ENCODE measurements at places on chromosomes 16 and 17.

GRCh38 chr16:57628008-57628781 is at the start of gene ADGRG1:
TSS of gene ADGRG1 (plus strand) at chr16:57628630. CDS start at chr16:57650288, 21,658 bp downstream.
- peak; percentile 30 for DNase-seq

- DNase-seq: no peak
These were observed 94.8 kb downstream of the TNFRSF13B start for GRCh38 chr17:16877099-16877498.

DNA sequence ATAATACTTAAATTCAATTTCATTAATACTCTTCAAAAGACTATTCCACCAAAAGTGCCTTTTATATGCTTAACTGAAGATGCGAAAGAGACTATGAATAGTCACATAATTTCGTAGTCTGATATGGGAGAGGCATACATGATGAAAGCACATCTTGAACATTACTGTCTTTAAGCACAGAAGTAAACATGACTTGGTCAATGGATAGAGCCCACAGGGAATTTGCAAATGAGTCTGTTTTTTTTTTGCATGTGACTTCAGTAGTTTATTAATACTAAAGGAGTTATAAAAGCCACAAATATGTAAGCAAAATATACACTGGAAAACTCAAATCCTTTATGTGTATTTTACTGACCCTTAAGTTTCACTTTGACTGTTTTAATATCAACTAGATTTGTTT is 15.9 kb downstream of the ADPRM start:
- no peak for DNase-seq

- no peak for DNase-seq
These were observed 250.8 kb downstream of the STX8 start for GRCh38 chr17:9324864-9325263.

GRCh38 chr16:82016964-82017363 is 5.7 kb upstream of the SDR42E1 start:
- DNase-seq: no peak

- no peak for DNase-seq
These were observed 2.6 kb upstream of the AATF start for GRCh38 chr17:36945959-36946725.

DNA sequence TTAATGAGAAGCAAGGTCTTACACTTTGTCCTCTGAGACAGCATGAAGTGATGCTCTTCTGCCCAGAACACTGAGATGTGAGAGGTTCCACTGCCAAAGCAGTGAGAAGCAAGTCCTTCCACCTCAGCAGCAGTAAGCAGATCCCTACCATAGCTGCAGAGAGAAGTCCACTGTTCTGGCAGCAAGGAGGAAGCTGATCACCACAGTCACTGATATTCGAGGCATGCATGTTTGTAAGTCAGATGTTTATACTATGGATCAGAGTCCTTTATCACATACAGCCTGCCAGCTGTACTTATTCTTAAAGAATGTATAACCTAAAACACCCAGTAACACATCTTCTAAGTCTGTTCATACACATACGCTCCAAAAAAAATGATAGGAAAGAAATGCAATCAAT is 18.2 kb upstream of the METTL2A start:
- no peak for DNase-seq

GRCh38 chr17:62794666-62794971 is 13.5 kb downstream of the MARCHF10 start:
- DNase-seq: no peak

GRCh38 chr16:87363771-87364455 is 19.7 kb downstream of the FBXO31 start:
- no peak for DNase-seq

DNA sequence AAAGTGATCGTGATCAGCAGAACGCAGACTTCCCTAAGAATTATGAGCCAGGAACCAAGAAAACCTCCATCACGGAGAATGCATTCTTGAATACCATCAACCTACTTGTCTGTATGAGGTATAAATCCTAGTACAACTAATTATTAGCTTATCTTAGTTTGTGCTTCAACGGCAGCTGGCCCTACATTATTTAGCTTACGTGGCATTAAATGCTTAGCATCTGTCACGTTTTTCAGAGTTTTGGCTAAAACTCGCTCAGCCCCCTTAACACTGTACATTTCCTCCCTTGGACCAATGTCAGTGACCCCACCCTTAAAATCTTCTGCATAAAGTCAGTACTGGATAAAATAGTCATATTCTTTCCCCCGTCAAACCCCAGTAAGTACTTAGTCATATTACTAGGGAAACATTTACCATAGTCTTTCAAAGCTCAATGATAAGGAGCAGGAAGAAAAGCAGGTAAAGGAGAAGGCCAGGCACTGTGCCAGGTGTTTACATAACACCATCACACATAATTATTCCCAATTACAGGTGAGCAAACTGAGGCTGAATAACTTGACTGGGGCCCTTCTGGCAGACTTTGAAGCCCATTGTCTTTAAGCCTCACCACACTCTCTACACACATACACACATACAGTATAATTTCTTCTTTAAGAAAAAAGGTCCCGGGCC is 16.6 kb upstream of the TXNDC11 start:
- no peak for DNase-seq

GRCh38 chr17:39705786-39706348 is 6.0 kb downstream of the ERBB2 start:
- DNase-seq: no peak

- DNase-seq: no peak
These were observed 177.2 kb downstream of the FOXL1 start for GRCh38 chr16:86755571-86756006.

GRCh38 chr17:30234296-30234695 is 1.2 kb downstream of the SLC6A4 start:
- no peak for DNase-seq

GRCh38 chr17:9843152-9844010 is 17.7 kb downstream of the GLP2R start:
- DNase-seq: no peak

- no peak for DNase-seq
These were observed 303.3 kb downstream of the CEP112 start for GRCh38 chr17:65888649-65889048.

DNA sequence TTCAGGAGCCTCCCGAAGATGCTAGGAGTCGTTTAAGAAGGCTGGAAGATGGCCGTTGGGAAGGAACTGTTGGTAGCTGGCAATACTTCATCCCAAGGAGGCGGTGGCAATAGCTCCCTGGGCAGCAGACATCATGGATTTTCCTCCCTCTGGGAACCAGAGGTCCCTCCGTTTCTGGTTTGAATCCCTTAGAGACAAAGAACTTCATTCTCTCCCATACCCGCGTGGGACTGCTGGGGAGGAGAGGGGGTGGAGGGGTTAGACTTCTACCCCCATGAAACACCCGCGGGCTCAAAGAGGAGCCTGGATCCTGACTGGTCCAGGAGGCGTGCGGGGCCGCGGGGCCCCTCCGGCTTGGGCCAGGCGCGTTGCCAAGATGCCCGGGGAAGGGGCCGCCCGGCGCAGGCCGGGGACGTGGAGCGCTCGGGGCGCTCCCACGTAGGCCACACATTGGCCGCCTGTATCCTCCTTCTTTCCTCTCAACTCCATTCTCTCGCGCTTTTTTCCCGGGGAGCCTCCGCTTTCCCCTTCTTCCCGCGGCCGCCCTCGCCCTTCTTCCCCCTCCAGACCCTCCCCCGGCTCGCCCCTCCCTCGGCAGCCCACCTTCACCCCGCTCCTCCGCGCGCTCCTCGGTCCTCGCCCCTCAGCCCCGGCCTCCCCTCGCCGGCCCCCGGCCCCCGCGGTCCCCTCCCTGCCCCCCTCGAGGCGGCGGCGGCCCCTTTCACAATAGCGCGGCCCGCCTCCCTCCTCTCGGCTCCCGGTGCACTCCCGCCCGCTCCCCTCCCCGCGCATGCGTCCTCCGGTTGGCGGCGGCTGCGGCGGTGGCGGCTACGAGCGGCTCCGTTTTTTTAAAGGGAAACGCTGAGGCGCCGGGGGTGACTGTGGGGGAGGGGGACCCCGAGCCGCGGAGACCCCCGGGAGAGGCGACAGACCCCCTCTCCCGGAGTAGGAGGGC is at the start of gene MSL1:
Gene MSL1 (plus strand): TSS at position 791 of the 955 bp plus-strand sequence. CDS start 642 bp downstream, outside the sequence.
- DNase-seq: peak; percentile 74

DNA sequence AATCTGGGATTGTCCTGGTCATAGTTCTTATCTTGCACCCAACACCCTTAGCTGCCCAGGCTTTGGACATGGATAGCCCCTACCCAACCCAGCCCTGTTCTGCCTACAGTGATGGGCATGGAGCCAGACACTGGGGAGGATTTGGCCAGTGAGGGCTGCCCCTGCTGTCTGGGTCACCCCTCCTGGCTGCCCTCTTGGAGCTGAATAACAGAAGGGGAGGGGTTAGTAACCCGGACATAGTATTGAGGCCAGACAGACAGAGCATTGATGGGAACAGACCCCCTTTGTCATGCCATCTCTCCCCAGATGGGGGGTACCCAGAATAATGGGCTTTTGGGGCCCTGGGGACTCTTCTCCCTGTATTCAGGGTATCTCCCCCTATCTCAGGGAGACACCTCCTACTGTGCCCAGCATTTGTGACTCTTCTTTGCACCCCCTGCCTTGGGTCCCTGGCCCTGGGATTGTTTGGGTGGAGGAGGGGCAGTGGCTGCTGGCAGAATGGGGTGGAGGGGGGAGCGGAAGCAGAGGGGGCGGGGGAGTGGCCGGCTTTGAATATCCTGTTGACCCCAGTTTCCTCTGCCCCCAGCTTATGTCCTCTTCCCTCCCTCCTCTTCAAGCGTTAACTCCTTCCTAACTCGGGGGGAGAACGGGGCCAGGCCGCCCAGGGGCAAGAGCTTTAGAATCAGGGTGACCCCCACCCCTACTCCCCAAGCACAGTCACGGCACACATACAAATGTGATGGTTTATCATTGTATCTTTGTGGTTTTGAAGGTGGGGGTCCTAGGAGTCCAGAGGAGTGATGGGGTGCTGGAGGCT is 17.0 kb downstream of the GJD3 start:
- DNase-seq: no peak

- DNase-seq: no peak
These were observed 6.0 kb upstream of the CCL4L2 start for GRCh38 chr17:36204724-36205500.

- no peak for DNase-seq
These were observed 12.3 kb upstream of the SPAG9 start for GRCh38 chr17:51132964-51133319.

DNA sequence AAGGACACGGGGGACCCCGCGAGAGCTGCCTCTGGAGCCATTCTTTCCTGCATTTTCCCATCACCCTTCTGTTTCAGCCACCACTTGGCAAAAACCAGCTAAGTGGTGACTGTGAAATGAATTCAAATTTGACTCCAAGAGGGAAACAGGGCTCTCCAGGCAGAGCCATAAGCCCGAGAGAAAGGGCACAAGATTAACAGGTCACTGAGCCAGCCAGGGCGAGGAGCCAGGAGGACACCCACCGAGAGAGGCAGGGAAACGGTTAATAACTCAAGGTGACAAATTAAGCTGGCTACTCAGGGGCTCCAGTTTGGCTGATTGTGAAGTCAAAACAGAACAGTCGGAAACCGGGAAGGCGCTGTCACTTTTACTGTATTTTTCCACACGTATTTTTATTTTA is 67.8 kb upstream of the SOX9 start:
- DNase-seq: no peak

- no peak for DNase-seq
These were observed 33.8 kb downstream of the CACNA1G start for GRCh38 chr17:50594128-50594823.

DNA sequence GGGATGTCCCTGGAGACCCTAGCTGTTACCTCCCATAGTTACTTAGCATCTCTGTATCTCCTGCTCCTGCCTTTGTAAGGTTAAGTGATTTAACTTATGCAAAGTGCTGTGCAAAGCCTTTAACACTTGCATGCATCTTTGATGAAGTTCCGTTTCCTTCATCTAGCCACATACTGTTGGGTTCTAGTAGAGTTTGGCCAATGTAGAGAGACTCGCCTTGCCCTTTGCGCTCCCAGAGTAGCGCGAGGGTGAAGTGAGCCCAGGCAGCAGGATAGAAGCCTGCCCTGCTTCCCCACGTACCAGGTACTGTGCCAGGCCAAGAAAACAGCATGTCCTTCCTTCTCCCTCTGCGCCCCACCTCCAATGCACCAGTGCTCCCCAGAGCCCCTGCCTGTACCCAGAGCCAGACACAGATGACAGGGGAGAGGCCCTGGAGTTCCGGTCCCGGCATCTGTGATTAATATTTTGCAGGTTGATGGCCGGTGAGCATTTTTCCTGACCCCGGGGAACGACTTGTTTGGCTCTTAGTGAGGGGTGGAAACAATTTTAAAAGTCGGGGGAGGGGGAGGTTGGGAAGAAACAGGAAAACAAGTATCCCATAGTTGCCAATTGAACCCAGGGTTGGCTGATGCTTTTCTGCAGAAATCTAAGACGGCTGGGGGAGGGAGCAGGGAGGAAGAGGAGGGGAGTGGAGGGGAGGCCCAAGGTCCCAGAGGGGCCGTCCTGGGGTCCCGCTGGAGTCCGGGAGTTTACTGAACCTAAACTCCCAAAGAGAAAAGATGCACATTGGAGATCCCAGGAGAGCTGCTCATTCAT is 13.1 kb upstream of the CDC42EP4 start:
- DNase-seq: no peak

GRCh38 chr17:48150597-48151001 is 43.0 kb downstream of the SNX11 start:
- no peak for DNase-seq

- no peak for DNase-seq
These were observed 22.2 kb downstream of the RNF112 start for GRCh38 chr17:19433255-19433654.

DNA sequence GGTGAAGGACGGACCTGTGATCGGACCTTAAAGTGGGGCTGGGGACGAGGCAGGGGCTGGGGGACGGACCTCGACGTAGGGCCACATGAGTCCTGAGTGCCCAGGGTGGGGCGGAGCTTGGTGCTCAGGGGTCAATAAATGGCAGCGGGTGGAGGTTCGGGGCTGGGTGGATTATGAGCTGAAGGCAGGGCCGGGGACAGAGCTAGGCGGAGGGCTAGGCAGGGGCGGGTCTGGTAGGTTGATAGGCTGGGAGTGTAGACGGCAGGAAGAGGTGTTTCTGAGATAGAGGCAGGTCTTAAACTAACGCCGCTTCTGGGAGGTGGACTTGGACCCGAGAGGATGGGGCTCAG is 733 bp downstream of the CHRNB1 start:
- DNase-seq: no peak

DNA sequence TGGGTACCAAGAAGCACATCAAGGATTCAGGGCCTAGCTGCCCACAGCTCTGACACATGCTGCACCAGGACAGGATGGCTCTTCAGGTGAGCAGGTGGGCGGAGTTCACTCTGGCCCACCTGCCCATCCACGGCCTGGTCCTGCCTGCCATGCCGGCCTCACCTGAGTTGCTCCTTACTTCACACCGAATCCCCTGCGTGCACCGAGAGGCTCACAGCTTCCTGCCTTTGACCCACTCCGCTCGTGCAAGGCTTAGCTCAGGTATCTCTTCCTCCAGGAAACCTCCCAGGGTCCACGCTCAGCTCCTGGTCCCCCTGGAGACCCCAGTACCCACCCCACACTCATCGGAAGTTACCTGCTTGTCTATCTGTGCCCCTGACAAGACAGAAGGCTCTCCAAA is 21.6 kb upstream of the TNRC6C start:
- no peak for DNase-seq

GRCh38 chr16:27475561-27475960 is 73.6 kb downstream of the IL21R start:
- no peak for DNase-seq

All from activated CD4-positive, alpha-beta T cell treated with anti-CD3 and anti-CD28 coated beads for 24 hours (primary cell).